ENCODE measurements at places on chromosomes 16 and 17. TPM values are rescaled to one million over a fixed set of nuclear protein-coding genes. Genes with fewer than 3 reads are reported as not detected.

GRCh38 chr16:68364561-68364998, 53.8 kb downstream of the PRMT7 start:
- DNase-seq: no peak

CBFA2T3 gene
- total RNA-seq: not detected

NRN1L gene
- total RNA-seq: not detected

DNA sequence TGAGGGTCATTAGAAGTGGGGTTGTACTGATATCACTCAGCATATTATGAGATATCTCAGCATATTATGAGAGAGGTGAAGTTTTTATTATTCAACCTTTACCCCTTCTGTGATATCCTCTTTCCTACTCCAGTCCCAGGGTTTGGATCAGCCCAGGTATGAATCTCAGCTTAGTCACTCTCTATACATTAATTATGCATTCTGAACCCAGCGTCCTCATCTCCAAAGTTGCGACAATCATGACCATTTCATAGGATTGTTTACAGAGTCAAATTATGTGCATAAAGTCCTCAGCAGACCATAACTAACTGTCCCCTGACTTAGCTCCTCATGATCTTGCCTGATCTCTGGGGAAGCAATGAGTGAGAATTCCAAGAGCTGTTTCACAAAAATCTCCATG, 20.5 kb upstream of the BLMH start:
- DNase-seq: no peak

DNA sequence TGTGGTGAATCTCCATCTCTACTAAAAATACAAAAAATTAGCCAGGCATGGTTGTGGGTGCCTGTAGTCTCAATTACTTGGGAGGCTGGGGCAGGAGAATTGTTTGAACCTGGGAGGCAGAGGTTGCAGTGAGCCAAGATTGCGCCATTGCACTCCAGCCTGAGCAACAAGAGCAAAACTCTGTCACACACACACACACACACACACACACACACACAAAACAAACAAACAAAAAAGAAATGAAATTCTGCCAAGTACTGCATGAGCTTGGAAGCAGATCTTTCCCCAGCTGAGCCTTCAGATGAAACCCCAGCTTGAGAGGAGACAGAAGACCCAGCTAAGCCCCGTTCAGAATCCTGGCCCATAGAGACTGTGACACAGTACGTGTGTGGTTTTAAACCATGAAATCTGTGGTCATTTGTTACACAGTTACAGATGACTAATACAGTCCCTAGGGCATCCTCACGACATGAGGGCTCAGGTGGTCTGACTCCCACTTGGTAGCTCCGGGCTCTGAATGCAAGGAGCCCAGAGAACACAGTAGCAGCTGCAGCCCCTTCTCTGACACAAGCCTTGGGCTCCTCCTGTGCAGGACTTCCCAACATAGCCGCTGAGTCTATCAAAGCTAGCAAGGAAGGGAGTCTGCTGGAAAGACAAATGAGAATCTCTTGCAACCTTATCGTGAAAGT, 132.8 kb downstream of the SEC14L1 start:
- DNase-seq: peak; percentile 47

DNA sequence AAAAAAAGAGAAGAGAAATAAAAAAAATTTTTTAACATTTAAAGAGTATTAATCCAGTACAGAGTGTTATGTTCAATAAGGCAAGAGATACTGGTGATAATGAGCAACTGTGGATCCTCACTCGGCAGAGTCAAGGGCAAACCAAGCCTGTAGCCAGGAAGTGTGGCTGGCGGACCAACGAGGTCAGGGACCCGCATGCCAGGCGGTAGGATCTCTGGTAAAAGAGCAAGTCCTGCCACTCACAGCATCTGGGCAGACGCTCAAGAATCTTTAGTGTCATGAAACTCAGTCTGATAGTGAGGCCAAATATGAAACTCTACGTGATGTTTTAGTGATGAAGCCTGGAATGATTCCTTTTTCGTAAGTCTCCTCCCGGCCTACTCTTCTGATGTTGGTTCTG, 8.3 kb upstream of the GEMIN4 start:
- DNase-seq: no peak

GRCh38 chr17:73261952-73262675, 434 bp upstream of the CPSF4L start:
- no peak for DNase-seq

DNA sequence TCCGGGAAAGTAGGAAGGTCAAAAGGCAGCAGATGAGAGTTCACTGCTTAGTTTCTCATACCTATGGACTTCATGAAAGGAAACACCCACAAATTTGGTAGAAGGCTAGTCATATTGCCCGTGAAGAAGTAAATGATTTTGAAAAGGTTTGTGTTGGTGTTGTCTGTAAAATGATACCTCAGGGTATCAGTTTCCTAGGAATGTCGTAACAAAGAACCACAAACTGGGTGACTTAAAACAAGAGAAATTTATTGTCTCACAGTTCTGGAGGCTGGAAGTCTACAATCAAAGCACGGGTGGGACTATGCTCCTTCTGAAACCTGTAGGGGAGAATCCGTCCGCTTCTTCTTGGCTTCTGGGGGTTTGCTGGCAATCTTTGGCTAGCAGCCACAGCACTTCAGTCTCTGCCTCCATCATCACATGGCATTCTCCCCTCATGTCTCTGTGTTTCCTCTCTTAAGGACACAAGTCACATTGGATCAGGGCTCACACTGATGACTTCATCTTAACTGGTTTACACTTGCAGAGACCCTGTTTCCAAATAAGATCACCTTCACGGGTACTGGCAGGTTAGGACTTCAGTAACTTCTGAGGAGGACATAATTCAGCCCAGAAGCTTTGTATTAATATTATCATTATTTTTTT, 2.0 kb upstream of the NAE1 start:
- peak; percentile 36 for DNase-seq

DNA sequence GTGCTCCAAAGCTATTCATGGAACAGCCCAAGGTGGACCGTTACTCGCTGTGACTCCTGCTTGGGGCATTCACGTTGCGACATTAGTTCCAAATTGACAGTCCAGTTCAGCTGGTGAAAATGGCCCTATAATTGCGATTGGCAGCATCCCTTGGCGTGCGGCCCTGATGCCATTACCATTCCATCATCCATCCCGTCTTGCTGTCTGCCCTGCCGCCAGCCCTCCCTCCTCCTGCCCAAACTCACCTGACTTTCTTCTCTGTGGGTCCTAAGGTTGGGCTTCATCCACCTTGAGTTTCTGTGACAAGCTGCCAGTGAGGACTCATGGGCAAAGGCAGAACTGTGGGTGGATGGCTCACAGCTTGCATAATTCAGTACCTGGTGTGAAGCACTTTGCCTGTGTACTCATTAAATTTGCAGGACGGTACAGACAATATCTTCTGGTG, 104.6 kb downstream of the RPTOR start:
- DNase-seq: no peak

CCL11 gene
- not detected for total RNA-seq

DNA sequence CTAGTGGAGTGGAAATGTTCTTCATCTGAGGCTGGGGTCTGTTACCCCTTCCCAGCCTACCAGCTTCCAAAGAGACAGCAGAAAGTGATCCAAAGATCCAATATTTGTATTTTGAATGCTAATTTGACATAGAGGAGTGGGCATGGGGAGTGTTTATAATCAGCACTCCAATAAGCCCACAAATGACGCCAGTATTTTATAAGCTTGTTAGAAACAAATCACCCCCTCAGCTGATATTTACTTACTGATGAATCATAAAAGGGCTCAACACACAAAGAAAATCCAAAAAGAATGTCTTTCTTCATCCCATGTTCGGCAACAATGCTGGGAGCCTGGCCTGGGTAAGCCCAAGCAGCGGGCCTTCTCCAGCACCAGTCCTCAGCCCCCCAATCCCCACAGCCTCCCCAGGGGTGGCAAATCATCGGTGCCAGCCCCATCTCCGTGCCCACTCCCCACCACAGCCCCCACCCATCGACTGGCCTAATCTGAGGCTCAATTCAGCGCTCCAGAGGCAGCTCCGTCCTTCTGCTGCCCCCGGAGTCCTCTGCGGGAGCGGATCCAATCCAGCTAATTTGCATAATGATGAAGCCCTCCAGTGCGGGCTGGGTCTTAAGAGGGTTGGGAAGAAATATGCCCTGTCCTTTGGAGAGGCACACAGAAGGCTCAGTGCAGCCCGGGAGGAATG, 169.5 kb downstream of the C16orf78 start:
- DNase-seq: no peak

KRT9 gene
- total RNA-seq: not detected

CAPNS2 gene
- not detected for total RNA-seq

DNA sequence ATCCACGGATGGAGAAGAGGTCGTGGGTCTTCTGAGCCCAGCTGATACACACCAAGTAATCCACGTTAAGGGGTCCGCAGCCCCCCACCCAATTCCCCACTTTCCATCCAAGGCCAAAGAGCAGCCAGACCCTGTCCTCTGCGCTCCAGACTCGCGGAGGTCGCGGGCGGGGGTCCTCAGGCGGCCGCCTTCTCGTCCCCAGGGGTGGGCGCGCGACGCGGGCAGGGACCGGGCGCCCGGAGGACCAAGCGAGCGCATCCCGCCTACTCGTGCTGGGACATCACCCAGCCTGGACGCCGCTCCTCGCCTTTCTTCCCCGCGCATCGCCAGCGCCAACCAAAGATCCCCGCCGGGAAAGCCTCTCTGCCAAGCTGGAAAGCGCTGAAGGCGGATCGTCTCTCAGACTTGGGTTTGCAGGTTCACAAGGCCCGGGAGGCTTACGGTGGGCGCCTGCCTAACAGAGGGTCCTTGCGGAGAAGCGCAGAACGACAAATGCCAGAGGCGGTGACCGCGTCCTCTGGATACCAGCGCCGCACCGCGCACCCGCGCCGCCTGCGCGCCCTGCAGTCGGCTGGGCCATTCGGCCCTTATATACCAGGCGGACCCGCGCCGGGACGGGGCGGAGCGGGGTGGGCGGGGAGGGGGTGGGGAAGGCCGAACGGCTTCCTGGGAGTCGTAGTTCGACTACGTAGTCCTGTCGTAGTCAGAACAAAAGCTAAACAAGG, 471.6 kb downstream of the SOX9 start:
- peak; percentile 64 for DNase-seq

DNA sequence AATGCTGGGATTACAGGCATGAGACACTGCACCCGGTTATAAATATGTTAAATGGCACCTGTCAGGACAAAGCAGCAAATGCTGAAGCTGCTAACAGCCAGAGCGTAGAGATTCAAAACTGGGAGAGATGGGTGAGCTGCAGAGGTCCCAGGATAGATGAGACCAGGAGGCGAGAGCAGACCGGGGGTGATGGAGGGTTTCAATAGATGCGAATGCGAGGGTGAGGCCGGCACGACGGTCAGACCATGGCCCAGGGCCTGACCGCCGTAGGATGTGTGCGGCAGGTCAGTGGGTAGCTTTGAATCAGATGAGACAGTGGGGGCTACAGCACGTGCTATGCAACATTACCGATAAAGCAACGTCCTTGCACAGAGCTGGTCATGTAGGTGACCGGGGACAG, 14.3 kb downstream of the CCDC40 start:
- no peak for DNase-seq

DNA sequence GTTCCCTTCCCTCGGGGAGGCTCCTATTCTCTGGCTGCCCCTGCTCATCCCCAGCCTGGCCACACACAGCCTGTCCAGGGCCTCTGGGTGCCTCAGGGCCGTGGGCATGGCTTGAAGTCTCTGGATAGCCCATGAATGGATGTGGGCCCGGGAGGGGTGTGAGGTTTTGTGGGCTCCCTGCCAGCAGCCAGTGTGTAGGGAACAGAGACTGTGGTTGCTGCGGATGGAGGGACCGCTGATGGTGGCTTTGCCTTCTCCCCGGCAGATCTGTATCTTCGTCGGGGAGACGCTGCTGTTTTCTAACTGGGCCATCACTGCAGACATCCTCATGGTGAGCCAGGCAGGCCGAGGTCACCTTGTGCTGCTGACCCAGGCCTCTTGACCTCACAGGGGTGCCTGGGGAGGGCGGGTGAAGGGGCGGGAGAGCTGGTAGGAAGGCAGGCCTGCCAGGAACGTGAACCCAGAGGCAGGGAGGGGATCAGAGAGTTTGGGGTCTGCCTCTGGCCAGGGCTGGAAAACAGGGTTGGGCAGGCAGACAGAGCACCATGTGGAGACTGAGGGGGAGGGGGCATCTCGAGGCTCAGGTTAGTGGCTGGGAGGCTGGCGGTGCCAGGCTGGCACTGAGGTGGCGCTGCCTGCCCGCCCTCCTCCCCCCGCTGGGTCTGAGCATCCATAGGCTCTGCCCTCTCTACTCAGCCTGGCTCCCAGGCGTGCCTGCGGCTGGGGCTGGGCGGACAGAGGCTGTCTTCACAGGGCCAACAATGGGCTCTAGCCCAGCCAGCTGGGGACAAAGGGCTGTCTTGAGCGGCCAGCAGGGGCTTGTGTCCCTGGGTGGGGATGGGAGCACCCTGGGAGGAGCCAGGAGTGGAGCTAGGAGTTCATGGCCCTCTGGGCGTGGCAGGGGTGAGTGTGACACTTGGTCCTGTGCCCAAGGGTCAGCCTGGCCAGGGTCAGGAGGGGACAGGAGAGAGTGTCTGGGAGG, 21.4 kb downstream of the MYBBP1A start:
- DNase-seq: peak; percentile 43

- DNase-seq: no peak
Observed at GRCh38 chr16:85635545-85636140, 22.5 kb downstream of the GSE1 start.

- DNase-seq: no peak
Observed at GRCh38 chr16:54062361-54063278, 224.0 kb downstream of the IRX3 start.

MYCBPAP gene
- total RNA-seq: not detected

EVPL gene
- not detected for total RNA-seq

DNA sequence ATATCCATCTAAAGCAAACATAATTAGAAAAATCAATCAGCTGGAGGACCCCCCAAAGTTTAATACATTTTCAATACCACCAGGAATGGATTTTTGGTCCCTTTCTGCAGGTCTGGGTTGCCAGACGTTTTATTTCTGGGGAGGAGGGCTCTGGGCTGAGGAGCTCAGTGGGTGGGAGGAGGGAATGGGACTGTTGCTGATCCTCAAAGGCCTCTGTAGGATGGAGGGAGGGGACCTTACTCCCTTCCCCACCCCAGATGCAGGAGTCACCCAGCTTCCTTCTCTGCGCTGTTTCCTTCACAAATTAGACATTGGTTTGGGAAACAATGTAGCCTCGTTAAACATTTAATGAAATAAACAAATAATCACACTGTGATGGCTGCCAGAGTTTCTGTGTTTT, 6.6 kb downstream of the RND2 start:
- DNase-seq: no peak

GRCh38 chr17:63082273-63082861, 116.3 kb downstream of the TANC2 start:
- peak; percentile 44 for DNase-seq

ARL5C gene
- not detected for total RNA-seq

All from HT1080 (cell line).